ENCODE measurements at places on chromosomes 2 and 18. TPM values are rescaled to one million over a fixed set of nuclear protein-coding genes. Genes with fewer than 3 reads are reported as not detected.

Gene SPP2
- not detected for total RNA-seq

Gene ADCYAP1
- total RNA-seq: 2.7 TPM

Gene CCDC93
- 19.3 TPM for total RNA-seq

DNA sequence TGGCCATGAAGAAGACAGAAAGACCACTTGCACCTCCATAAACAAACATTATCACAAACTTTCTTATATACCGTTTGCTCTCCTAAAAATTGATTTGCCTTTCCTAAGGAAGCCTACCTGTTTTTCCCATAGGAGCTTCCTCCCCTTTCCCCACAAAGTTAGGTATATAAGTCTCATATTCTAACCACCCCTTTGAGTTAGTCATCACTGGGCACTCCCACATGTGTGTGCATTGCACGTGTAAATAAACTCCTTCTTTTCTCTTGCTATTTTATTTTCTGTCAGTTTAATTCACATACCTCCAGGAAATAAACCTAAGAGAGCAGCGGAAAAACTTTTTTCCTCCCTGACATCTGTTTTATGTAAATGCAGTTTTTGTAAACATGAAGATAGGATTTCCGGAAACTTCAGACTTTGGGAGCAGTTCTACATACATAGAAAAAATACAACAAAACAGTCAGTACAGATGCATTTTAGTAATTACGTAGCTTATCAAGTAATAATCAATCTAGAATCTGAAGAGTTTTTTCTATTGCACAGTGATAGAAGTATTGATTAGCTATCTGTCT lies 46.6 kb downstream of the PLCL1 start:
- no peak for DNase-seq

DNA sequence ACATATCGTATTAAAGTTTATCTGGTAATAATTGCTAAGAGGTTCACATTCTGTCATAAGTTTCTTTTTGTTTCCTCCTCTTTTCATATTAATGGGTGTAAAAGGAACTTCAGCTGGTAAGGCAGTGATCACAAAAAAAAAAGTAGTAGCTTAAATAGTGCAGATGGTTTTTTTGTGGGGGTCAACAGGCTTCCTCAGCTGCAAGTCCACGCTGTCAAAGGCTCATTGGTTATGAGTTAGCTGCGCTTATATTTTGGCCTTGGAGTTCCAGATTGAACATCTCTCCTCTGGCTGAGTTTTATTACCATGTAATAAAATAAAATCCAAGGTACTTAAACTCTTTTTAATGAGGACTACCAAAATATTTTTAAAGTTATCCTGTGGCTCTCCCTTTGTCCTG lies 277.0 kb upstream of the ZEB2 start:
- DNase-seq: no peak

- no peak for DNase-seq
These were observed 69.7 kb upstream of the NCK2 start for GRCh38 chr2:105674859-105675541.

DNA sequence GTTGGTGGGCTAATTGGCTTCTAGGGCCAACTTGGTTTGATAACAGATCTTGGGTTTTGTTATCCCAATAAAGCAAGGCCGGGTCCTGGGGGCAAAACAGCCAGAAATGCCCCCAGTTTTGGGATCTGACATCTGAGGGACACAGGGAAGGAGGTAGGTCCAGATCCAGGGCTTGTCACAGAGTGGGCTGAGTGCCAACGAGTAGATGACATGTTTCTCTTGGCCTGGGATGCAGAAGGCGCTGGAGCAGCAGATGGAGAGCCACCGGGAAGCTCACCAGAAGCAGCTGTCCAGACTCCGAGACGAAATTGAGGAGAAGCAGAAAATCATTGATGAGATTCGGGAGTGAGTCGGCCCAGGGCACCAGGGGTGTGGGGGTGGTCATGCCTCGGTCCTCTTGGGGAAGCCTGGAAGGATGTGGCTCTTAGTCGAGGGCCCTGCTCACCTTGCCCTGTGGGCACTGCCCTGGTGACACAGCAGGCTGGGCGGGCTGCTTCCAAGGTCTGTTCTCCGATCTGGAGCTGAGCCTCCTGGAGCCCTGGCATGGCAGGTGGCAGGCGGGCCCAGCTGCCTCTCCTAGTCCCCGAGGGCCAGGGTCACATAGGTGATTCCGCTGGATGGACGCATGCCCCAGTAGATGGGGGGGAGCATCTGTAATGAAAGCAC lies 40.2 kb upstream of the LYPD6B start:
- DNase-seq: no peak

Data from Daoy (cell line).